Spleen (tissue), 13 donors: ENCODE measurements at places on chromosomes 1 and 21. TPM values are rescaled to one million over a fixed set of nuclear protein-coding genes. Genes with fewer than 3 reads are reported as not detected.

Gene BRDT
- 0.43 TPM for total RNA-seq

Gene TMEM51
- total RNA-seq: 10.5 TPM

Gene S100A1
- total RNA-seq: not detected

DNA sequence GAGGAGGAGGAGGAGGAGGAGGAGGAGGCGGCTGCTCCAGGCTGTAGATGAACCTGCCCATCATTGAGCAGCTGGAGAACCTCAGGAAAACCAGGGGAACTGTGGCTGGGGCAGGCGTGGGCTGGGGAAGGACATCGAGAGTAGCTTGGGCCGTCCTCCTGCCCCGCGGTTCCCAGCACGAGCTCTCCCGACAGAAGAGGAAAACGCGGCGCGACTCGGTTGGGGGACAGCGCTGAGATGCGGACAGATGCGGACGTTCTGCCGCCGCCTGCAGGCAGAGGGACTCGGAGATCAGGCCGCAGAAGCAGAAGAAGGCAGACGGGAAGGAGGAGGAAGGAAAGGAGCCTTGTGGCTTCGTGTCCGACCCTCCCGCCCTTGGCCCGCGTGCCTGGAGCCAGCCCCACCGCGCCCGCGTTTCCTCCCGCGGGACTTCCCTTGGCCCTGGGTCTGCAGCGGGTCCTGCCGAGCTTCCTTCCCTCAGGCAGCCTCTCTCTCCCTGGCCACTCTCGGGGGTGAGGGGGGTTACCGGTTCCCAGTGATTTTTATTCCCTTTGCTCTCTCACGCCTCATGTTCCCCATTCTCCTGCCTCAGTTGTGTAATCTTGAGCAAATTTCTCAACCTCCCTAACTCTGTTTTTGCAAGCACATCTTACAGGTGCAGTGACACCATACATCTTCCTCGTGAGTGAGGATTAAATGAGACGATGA is 1.7 kb upstream of the TNFRSF9 start:
- peaks cover 19% of the 10 kb centered on the region for H3K4me1 ChIP-seq
- peaks cover 31% of the 10 kb centered on the region for H3K27me3 ChIP-seq
- peak overlapping the region; percentile 34 for H3K4me3 ChIP-seq
- no peaks in the 10 kb centered on the region for H3K36me3 ChIP-seq
- peak; percentile 91 for DNase-seq

DNA sequence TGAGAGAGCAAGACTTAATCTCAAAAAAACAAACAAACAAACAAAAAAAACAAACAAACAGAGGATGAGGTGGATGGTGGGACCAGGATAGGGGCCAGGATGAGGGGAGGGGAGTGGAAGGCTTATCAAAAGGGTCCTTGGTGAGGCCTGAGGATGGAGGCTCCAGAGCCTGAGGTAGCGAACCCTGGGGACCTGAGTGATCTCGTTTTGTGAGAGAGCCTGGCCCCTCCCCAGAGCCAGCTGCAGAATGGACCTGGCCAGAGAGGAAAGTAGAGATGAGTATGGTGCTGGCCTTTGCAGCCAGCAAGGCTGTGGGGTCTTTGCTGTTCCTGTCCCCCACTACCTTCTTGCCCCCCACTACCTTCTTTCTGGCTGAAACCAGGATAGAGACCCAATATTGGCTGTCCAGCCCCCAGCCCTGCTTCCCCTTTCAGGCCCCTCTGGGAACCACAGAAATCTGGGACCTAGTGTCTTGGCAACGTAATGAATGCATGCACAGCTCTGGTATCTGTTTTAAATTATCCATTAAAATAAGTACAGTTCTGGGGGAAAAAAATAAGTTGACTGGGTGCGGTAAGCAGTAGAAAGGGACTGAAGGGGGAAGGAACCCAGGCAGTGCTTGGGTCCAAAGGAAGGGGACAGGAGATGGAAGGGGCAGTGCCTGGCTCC is 1.1 kb upstream of the LMNA start:
- no peaks in the 10 kb centered on the region for H3K36me3 ChIP-seq
- peaks cover 62% of the 10 kb centered on the region for H3K27me3 ChIP-seq
- no peak for DNase-seq
- H3K4me1 ChIP-seq: peaks cover 48% of the 10 kb centered on the region
- H3K4me3 ChIP-seq: no peak overlapping the region
- peak overlapping the region; percentile 92 for H3K27ac ChIP-seq

- no peak for DNase-seq
- no peak overlapping the region for H3K27ac ChIP-seq
- no peaks in the 10 kb centered on the region for H3K27me3 ChIP-seq
- H3K36me3 ChIP-seq: no peaks in the 10 kb centered on the region
- no peak overlapping the region for H3K4me3 ChIP-seq
These were observed 79.7 kb downstream of the KIF26B start for GRCh38 chr1:245234217-245235081.

DNA sequence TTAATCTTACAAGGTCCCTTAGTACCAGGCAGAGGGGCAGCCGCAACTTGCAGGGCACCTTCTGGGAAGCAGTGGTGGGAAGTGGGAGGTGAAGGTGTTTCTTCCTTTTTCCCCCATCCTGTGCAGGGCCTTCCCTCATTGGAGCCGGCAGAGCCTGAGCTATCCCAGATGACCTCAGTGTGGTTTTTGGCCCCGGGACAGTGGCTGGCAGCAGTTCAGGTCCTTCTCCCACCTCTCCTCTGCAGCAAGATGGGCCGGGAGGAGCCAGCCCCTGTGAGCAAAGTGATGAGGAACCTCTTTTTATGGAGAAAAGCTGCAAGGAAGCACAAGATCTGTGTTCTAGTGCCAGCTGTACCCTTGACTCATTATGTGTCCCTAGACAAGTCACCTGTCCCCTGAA is 6.8 kb downstream of the PFKFB2 start:
- no peaks in the 10 kb centered on the region for H3K27me3 ChIP-seq
- H3K27ac ChIP-seq: peak overlapping the region; percentile 44
- H3K4me1 ChIP-seq: peaks cover 8% of the 10 kb centered on the region
- no peak for DNase-seq
- no peak overlapping the region for H3K4me3 ChIP-seq
- H3K36me3 ChIP-seq: peaks cover 48% of the 10 kb centered on the region

- H3K27ac ChIP-seq: no peak overlapping the region
- H3K36me3 ChIP-seq: no peaks in the 10 kb centered on the region
- no peaks in the 10 kb centered on the region for H3K4me1 ChIP-seq
These were observed 32.9 kb downstream of the TENT5C start for GRCh38 chr1:117638759-117639158.

- no peaks in the 10 kb centered on the region for H3K27me3 ChIP-seq
- no peaks in the 10 kb centered on the region for H3K36me3 ChIP-seq
- peak overlapping the region; percentile 66 for H3K27ac ChIP-seq
- peaks cover 92% of the 10 kb centered on the region for H3K4me1 ChIP-seq
- no peak overlapping the region for H3K4me3 ChIP-seq
These were observed 33.0 kb upstream of the ID3 start for GRCh38 chr1:23592209-23592892.

DNA sequence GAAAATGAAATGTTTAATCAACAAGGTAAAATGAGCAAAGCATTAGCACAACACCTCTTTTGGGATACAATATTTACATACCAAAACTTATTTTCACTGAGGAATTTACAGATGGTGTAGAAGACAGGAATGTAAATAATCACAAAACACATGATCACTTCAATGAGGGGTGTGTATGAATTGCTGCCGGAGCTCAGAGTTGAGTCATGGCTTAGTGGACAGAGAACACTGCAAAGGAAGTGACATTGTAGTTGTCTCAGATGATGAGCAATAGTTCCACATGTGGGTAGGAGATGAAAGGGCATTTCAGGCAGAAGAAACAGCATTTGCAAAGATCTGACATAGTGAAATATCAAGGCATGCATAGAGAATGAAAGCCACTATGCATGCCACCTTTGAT is 5.6 kb upstream of the KPRP start:
- no peaks in the 10 kb centered on the region for H3K4me1 ChIP-seq
- peaks cover 3% of the 10 kb centered on the region for H3K27me3 ChIP-seq
- DNase-seq: no peak

DNA sequence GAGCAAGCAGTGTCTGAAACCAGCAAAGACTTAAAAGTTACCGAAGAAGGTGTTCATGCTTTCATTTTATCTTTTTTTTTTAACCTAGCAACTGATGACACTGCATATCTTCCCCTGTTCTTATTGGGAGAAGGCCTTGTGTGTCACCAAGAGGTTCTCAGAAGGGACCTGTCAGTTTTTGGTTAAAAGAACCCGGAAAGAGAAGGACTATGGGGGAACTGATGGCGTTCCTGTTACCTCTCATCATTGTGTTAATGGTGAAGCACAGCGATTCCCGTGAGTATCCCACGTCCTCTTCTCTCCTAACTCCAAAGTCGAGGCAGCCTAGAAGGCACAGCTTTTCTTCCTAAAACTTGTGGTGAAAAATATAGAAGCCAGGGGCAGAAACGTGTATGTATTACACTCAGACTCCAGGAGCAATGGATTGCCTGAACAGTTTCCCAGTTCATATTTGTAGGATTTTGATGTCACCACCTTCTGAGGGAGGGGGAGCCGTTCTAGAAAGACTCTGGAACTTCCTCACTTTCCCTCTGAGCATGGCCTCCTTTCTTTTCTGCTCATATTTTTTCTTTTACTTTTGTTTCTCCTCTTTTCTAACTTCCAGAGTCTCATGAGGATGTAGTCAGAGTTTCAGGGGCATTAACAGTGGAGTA is at the start of gene MR1:
MR1 (plus strand) TSS at position 185 of the 653 bp plus-strand sequence; CDS start at position 210, 25 bp downstream.
- H3K36me3 ChIP-seq: no peaks in the 10 kb centered on the region
- DNase-seq: no peak
- H3K27me3 ChIP-seq: no peaks in the 10 kb centered on the region
- H3K27ac ChIP-seq: peak within 1 kb of the TSS; percentile 92
- H3K4me3 ChIP-seq: peak within 1 kb of the TSS; percentile 26

DNA sequence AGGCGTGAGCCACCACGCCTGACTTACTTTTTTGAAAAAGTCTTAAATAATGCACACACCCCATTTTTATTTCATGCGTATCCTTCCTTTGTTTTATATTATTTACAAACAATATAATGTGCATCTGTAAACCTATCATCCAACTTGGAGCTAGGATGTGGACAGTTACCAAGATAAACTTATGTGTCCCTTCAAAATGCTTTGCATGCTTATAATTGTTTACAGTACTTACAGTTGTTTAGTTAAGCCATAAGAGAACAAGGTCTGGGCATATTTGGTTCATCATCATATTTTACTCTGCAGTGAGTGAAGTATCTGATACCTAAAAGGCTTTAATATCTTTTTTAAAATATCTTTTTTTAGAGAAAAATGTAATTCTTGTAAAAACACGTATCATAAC is 16.1 kb upstream of the HMGN1 start:
- H3K36me3 ChIP-seq: no peaks in the 10 kb centered on the region
- no peak for DNase-seq
- no peak overlapping the region for H3K27ac ChIP-seq
- no peaks in the 10 kb centered on the region for H3K27me3 ChIP-seq
- H3K4me3 ChIP-seq: no peak overlapping the region
- H3K4me1 ChIP-seq: peaks cover 5% of the 10 kb centered on the region

DNA sequence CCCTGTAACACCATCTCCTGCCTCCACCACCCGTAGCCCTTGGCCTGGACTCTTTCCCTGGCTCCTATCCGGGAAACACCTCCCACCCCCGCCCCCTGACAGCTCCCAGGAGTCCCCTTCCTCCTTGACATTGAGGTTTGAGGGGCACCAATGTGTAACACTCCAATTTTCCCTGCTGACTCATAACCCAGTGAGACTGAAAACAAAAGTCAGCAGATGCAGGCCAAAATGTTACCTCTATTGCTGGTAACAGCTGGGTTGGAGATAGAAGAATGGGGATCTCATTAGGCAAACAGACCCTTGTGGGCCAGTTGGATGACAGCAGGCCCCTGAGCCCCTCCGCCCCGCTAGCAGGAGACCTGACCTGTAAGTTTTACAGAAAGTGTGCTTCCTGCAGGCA is 237.2 kb downstream of the KAZN start:
- H3K4me1 ChIP-seq: no peaks in the 10 kb centered on the region
- H3K27me3 ChIP-seq: no peaks in the 10 kb centered on the region
- DNase-seq: no peak
- H3K36me3 ChIP-seq: no peaks in the 10 kb centered on the region
- H3K27ac ChIP-seq: no peak overlapping the region

DNA sequence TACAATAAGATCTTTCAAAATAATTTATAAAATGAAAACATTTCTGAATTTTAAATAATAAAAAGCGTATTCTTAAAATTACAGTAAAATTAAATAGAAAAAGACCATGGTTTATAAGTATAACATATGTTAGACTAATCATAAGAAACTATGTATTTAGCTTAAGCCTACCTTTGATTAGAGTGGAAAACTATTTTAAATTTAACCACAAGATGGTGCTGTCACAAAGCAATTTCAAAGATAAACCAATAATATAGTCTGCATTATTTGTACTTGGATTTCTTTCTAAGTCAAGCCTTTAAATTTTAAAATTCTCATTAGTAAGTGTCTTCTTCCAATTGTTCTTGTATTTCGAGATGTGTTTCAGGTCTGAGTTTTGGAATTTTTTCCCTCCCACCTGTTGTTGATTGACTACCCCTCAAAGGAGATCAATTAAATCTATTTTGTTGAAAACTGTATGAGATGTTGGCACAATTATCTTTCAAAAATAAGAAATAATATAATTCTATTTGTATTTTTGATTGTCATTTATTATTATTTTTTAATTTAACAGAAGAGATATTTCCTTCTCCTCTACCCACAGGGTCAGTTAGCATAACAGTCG is 459.8 kb downstream of the KCNT2 start:
- H3K4me1 ChIP-seq: no peaks in the 10 kb centered on the region
- H3K27me3 ChIP-seq: no peaks in the 10 kb centered on the region
- no peak overlapping the region for H3K4me3 ChIP-seq
- no peak for DNase-seq
- no peak overlapping the region for H3K27ac ChIP-seq

DNA sequence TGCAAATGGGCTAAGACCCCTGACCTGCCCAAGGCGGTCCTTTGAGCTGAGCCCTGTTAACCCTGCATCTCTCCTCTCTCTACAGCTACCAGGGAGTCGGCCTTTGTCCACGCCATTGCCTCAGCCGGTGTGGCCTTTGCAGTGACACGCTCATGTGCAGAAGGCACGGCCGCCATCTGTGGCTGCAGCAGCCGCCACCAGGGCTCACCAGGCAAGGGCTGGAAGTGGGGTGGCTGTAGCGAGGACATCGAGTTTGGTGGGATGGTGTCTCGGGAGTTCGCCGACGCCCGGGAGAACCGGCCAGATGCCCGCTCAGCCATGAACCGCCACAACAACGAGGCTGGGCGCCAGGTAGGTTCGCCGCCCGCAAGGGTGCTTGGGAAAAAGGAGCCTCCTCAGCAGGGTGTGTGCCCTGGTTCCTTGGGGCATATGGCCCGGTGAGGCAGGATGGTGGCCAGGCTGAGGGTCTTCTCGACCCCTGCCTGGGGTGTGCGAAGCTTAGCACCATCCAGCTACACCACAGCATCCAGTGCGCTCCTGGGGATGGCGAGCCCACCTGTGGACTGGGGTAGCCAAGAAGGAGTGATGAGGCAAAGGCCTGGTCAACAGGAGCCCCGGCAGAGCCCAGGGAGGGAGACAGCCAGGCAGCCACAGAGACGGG is 31.8 kb upstream of the ARF1 start:
- no peaks in the 10 kb centered on the region for H3K36me3 ChIP-seq
- peak; percentile 56 for DNase-seq
- H3K27ac ChIP-seq: no peak overlapping the region
- H3K4me1 ChIP-seq: no peaks in the 10 kb centered on the region
- H3K4me3 ChIP-seq: no peak overlapping the region
- H3K27me3 ChIP-seq: peaks cover 12% of the 10 kb centered on the region

Gene FAM151A
- 0.70 TPM for total RNA-seq

- no peak for DNase-seq
- no peaks in the 10 kb centered on the region for H3K4me1 ChIP-seq
- H3K4me3 ChIP-seq: no peak overlapping the region
These were observed 648.9 kb upstream of the CXADR start for GRCh38 chr21:16863908-16864307.

GRCh38 chr1:76287917-76288316 is 213.4 kb downstream of the ST6GALNAC3 start:
- peaks cover 57% of the 10 kb centered on the region for H3K4me1 ChIP-seq
- no peak overlapping the region for H3K27ac ChIP-seq
- no peak overlapping the region for H3K4me3 ChIP-seq
- no peaks in the 10 kb centered on the region for H3K36me3 ChIP-seq
- H3K27me3 ChIP-seq: no peaks in the 10 kb centered on the region

Gene BTBD8
- 3.7 TPM for total RNA-seq
